ENCODE measurements at places on chromosomes 6 and 20.

DNA sequence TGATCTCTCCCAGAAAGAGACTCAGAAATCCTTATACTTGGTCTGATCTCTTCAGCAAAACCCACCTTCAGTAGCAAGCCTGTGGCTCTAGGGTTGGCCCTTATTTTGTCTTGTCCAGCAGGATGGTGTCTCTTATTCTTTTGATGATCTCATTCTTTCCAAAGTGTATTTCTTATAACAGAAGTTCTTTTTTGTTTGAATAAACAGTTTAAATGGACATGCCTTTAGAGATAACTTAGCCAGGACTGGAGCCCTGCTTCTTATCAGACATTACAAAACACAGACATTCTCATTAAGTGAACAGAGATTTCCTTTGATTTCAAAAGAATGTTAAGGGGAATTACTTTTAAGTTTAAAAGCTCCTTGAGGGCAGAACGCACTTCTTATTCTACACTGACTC, 31.7 kb downstream of the KCNS1 start:
- DNase-seq: no peak

GRCh38 chr6:111880181-111880888, 7.1 kb upstream of the FYN start:
- no peak for DNase-seq

- no peak for DNase-seq
These were observed 158.0 kb upstream of the BMP5 start for GRCh38 chr6:56033401-56033800.

- DNase-seq: peak; percentile 60
These were observed 208.7 kb upstream of the PRND start for GRCh38 chr20:4512891-4513550.

DNA sequence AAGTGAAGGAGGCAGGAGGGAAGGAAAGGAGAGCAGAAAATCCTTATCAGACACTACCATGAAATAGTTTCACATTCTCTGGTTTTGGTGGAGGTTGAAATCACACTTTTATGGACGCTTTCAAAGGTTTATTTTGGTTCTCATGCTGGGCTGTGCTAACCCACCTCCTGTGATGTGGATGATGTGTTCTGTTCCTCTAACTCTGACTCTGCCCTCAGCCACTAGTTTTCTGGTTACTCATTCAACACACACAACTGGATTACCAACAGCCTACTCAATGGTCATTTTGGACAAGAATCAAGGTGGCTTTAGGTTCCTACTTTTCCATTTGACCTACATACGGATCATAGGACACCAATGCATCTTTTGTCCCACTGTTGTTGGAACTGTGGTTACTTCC, 522.1 kb upstream of the BTBD3 start:
- no peak for DNase-seq

DNA sequence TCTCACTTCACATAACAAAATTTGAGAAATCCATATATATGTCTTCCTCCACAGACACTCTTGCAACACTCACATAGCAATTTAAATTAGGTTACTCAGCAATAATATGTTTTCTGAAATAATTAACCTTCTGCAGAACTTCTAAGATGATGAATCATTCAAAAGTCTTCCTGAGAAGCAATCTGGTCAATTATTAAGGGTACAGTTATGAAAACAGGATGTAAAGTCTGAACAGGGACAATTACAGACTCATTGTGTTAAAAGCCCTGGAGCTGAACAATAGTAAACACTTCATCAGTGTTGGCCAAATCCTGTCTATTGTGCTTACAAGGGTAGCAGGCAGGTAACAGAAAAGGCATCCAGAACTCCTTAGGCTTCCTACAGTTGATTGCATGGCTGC, 75.4 kb downstream of the FILIP1 start:
- DNase-seq: no peak

- no peak for DNase-seq
These were observed 174.2 kb downstream of the MCHR2 start for GRCh38 chr6:99819853-99820252.

- no peak for DNase-seq
These were observed 34.8 kb upstream of the SIRPA start for GRCh38 chr20:1860446-1860845.

DNA sequence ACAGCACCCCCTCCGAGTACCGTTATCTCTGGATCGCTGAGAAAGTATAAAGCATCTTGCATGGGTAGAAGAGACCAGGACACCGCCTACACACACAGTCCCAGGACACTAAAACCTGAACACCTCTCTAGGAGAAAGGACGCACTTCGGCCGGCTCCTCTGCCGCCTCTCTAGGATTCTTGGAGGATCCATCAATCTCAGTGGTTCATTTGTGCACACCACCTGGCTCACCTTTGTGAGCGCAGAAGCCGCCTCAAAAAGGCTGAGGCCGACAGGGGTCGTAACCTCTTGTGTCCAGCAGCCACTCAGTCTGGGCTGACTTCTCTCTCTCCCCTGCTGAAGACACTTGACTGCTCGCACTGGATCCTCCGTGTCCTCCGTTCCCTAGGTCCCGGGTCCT, 13.5 kb downstream of the ZSCAN23 start:
- DNase-seq: no peak

DNA sequence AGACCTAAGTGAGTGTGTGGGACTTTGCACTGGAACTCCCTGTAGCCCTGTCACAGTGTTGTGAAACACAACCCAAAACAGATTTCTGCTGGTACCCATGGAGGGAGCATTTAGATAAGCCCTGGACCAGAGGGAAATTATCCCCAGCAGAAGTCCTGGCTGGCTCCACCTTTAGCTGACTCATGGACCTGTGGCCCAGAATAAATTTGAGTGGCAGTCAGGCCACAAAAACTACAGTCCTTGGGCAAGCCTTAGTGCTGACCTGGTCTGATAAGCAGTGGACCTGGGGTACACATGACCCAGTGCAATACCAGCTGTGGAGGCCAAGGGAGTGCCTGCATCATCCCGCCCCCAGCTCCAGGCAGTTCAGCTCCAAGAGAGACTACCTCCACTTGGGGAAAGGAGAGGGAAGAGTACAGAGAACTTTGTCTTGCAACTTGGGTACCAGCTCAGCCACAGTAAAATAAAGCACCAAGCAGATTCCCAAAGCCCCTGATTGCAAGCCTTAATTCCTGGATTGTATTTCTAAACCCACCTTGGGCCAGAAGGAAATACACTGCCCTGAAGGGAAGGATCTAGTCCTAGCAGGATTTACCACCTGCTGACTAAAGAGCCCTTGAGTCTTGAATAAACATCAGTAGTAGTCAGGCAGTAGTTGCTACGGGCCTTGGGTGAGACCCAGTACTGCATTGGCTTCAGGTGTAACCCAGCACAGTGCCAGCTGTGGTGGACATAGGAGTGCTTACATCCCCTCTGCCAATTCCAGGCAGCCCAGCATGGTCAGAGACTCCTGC, 140.4 kb upstream of the COL21A1 start:
- no peak for DNase-seq

DNA sequence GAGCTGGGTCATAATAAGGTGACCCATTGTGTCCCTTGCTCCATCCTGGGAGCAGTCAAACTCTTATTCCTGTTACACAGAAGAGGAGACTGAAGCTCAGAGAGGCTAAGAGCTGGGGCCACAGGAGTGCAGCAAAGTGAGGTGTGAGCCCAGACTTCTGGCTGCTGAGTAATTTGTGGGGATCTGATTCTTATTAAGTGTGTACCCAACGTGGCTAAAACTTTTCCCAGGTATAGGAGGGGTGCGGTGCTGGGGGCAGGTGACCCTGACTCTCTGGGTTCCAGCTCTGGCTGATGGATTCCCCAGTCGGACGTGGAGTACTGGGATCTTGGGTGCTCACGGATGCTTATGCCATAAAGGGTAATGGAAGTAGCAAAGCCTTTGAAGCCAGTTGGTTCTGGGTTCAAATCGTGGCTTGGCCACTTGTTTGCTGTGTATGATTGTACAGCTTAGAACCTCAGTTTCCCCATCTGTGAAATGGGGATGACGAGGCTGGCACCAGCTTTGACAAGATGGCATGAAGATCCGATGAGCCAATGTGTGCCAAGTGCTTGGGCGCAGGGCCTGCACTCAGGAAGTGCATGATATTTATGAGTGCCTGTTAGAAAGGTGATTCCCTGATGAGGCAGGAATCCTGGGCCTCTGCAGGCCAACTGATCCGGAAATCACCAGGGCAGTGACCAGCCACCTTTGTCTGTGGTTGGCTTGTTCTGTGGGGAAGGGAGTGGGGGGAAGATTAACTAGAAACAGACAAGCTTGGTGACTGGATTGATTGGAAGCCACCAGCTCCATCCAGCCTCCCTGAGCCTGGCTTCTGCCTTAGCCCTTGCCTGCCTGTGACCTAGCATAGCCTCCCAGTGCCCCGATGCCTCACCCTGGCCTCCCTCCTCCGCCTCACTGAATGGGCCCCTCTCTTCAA, 6.0 kb downstream of the SRC start:
- DNase-seq: no peak

DNA sequence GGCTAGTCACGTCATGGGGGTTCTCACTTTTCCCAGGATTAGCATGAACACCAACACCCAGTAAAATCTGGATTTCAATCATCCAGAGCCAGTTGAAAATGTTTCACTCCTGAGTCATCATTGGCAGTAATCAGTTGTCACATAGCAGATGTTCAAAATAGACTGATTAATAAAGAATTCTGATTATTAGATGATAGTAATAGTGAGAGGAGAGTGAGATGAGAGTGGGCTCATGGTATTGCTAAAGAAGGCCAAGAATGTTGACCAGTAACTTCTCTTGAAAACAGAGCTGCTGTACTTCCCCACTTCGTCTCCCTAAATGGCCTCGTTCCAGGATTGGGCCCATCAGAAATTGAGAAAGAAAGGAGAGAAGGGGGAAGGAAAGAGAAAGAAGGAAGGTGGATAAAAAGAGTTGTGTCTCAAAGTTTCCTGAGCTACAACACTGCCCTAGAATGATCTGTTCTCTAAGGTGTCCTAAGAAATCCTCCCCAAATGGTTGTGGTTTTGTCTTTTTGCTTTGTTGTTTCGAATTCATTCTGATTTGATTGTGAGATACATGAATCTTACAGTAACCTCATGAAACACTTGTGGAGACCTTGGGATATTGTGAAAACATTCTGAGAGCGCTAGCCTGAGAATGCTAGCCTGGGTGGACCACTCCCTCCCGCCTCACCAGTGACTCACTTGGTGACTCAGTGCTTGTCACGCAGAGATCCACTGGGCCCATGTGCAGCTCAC, 502.2 kb upstream of the JARID2 start:
- DNase-seq: peak; percentile 89

DNA sequence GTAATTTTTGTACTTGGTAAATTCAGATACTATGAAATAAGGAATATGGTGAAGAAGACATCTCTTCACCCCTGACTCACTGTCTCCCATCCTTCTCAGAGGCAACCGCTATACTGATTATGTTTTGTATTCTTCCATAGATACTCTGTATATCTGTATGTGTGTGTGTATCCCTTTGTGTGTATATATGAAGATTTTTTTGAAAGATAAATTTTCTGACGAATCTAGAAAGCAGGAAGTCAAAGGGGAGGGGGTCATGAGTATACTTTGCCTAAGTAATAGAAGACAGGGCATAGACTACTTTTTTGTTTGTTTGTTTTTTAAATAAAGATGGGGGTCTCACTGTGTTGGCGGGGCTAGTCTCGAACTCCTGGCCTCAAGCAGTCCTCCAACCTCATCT, 48.2 kb downstream of the TOP1 start:
- no peak for DNase-seq

DNA sequence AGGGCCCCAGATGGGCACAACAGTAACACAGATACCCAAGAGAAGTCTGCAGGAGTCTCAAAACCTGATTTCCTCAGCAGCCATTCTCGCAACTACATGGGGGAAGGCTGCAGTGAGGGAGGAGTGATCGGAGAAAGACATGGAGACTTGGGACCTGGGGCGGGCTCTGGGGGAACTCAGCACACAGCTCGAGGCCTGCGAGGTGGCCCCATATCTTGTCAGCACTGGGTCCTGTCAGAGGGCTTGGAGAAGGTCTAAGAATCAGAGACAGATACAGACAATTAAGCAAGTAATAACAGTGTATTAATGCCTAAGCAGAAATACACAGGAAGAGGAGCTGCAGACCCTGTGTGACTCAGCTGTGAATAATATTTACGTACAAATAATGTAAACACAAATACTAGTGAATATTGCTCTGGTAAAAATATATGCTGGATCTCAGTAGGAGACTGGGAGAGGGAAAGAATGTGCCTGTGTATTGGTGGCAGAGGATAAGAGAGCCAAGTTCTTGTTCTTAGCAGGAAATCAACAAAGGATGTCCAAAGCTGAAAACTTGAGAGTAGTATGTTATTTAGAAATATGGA, 336.2 kb downstream of the ZFAND3 start:
- peak; percentile 51 for DNase-seq

DNA sequence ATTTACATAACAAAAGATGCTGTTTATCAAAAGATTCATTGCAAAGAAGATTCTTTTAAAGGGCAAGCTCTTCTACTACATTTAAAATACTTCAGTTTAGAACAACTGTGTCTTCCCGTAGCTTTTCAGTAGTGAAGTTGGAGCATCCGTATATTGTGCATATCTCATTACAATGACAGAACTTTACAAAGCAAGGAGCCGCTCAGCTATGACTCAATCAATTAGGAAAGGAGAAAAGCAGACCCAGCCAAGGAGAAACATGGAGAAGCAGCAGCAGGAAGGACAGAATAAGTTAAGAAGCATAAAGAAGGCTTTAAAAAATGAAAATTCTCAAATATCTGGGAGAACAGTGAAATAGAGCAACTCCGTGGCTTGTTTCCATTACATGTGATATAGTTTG, 132.6 kb upstream of the SMLR1 start:
- DNase-seq: no peak

- no peak for DNase-seq
These were observed 276.5 kb upstream of the CITED2 start for GRCh38 chr6:139650941-139651340.

GRCh38 chr6:16736856-16737775, 24.1 kb downstream of the ATXN1 start:
- no peak for DNase-seq

DNA sequence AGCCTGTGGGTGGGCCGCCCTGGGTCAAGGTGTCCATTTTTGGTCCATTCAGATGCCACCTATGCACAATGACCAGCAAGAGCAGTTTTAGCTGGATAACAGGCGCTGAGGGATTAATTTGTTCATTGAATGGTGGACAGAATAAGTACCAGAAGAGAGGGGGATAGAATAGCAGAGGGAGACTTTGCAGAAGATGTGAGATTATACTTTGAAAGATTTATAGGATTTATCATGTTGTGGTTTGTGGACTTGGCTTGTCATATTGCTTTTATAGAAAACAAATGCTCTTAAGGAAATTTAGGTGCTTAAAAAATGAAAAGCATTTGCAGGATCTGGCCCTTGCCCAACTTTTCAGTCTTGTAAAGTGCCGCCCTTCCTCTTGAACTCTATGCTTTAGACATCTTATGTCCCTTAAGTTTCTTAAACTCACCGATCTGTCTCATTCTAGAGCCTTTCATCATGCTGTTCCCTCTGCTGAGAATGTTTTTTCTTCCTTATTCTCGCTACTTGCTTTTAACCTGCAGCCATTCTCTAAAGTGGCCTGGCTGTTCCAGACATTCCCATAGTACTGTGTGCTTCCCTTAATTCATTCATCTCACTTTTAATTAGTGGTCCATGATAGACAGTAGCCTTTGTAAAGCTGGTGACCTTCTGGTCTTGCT, 42.5 kb downstream of the CD109 start:
- DNase-seq: no peak

All from smooth muscle cell of the brain vasculature (primary cell).